ENCODE measurements at places on chromosomes 12 and 14. TPM values are rescaled to one million over a fixed set of nuclear protein-coding genes. Genes with fewer than 3 reads are reported as not detected.
A peak's percentile ranks its signal among the peaks of the same experiment; 100 is the strongest.

The RPL10L gene
- not detected for polyA plus RNA-seq

The CD4 gene
- polyA plus RNA-seq = 31.1 TPM

The ZNF10 gene
- 17.1 TPM for polyA plus RNA-seq

The SERPINA10 gene
- polyA plus RNA-seq = 0.06 TPM

- no peak for DNase-seq
These were observed 150.9 kb upstream of the GRIP1 start for GRCh38 chr12:66829660-66830325.

GRCh38 chr14:51039252-51039651 is 55.7 kb downstream of the TRIM9 start:
- no peak for DNase-seq

DNA sequence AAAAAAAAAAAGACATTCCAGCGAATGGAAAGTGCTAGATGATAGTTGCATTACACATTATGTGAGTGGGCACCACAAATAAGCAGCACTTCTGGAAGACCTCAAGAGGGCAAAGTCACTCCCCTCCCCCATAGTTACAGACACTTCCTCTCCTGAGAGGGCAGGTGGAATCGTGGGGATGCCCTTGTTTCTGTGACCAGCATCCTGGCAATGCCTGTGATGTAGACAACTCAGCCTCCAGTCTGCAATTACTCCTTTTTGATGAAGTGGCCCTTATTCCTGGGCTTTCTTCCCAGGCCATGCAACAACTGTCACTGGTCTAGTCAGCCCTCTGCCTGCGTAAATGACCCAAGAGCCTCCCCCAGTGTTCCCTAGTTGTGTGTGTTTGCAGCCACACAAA is 104.8 kb downstream of the VRK1 start:
- DNase-seq = no peak

GRCh38 chr14:89004166-89004565 is 179.7 kb downstream of the TTC8 start:
- DNase-seq = no peak

The CAPS2 gene
- polyA plus RNA-seq = 10.3 TPM

- DNase-seq = peak; percentile 17
These were observed 142.8 kb downstream of the SLC8A3 start for GRCh38 chr14:70045844-70046535.

The TAS2R30 gene
- 0.22 TPM for polyA plus RNA-seq

GRCh38 chr12:96876966-96877365 is 30.1 kb upstream of the NEDD1 start:
- DNase-seq = no peak

GRCh38 chr14:35879654-35880249 is 53.6 kb downstream of the BRMS1L start:
- DNase-seq = no peak

The APOLD1 gene
- 14.2 TPM for polyA plus RNA-seq

DNA sequence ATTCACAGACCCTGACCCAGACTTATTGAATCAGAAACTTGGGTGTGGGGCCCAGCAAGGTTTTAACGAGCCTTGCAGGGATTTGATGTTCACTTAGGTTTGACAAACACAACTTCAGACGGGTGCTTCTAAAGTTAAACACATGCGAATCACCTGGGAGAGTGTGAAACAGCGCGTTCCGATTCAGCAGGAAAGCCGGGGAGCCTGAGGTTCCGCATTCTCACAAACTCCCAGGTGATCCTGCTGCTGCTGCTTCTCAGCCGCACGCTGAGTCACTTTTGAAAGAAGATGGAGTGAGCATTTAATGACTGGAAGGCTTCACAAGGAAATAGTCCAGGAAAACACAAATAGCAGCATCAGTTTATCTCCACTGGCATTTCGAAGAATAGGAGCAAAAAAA is 44.2 kb upstream of the DDX11 start:
- DNase-seq = no peak

DNA sequence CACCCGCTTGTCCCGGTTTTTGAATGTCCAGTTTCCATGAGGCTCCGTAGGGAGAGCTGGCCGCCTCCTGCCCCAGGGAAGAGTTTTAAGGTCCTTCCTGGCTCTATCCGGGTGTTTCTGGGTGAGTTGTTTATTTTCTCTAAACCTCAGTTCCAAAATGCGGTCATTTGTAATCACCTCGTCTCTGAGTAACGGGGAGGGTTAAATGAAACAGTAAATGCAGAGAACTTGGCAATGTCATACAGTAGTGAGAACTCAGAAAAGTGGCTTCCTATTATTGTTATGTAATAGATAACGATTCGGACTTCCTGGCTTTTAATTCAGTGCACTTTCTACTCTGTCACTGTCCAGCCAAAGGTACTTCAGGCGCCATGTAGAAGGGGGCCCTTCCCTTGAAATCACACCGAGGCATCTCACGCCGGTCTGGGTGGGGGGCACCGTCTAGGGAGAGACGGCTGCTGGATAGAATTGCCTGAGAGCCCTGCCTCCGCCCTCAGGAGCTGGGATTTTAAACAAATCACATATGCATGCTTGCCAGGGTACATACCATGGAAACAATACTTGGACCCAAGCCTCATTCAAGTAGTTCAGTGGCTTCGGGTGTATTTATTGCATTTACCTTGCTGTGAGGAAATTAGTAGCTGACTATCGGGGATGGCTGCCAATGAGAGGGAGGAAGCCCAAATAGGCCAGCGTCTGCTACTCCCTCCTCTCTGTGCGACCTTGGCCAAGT is 26.4 kb downstream of the NOS1 start:
- no peak for DNase-seq

- no peak for DNase-seq
These were observed 2.4 kb downstream of the TMEM121 start for GRCh38 chr14:105528586-105529318.

The DHH gene
- 0.26 TPM for polyA plus RNA-seq

The MYO1A gene
- 0.47 TPM for polyA plus RNA-seq

The EXOC3L4 gene
- 8.7 TPM for polyA plus RNA-seq

DNA sequence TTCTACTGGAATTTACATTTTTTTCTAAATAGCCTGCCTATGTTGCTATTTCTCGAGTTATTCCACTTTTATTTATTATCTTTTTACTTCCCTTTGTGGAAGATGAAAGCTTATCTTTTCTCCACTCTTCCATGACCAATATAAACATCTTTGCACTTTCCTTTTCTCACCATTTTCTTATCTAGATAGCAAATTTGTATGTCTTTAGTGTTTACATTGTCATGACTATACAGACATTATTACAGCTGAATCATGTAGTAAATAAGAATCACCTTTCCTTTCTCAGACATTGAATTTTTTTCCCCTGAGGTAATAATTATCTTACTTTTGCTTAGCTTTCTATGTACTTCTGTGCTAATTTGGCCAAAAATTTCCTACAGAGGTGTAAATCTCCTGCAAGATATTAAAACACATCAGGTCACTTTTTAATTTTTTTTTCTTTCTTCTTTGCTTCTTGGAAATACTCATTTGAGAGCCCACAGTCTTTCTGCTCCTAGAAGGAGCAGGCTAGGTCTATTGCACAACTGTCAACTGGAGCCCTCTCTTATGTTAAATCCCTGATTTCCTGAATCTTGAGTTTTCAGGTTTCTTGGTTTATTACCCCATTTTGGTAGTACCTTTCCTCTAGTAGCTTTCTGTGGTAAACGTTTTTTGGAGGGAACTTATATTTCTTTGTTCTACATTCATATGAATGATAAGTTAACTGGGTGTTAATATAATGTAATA is 109.0 kb upstream of the ATP2B1 start:
- DNase-seq = no peak
